Aorta (tissue), 5 donors: ENCODE measurements at places on chromosomes 12 and 14.

DNA sequence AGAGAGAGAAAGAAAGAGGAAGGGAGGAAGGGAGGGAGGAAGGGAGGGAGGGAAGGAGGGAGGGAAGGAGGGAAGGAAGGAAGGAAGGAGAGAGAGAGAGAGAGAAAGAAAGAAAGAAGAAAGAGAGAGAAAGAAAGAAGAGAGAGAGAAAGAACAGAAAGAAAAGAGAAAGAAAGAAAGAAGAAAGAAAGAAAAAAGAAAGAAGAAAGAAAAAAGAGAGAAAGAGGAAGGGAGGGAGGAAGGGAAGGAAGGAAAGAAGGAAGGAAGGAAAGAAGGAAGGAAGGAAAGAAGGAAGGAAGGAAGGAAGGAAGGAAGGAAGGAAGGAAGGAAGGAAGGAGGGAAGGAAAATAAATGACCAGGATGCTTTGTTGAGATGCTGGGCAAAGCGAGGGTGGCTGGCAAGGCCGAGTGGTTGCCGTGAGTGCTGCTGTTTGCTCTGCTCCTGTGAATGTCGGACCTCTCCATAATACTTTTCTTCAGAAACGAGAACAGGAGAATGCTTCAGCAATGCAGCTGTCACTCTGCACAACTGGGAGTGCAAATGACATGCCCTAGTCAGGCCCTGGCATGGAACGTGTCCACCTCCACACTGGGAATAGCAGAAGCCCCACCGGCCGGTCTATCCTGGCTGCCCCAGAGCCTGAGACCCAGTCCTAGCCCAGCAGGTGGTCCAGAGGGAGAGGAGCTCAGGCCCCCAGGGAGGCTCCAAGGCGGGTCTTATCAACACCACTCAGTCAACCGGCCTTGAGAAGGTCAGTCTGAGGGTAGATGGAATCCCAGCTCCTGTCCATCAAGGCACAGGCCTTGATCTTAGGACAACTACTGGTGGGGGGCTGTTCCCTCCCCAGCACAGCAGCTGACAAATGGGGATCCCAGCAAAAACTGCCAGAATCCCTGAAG is 25.1 kb upstream of the EIF5 start:
- DNase-seq = no peak

DNA sequence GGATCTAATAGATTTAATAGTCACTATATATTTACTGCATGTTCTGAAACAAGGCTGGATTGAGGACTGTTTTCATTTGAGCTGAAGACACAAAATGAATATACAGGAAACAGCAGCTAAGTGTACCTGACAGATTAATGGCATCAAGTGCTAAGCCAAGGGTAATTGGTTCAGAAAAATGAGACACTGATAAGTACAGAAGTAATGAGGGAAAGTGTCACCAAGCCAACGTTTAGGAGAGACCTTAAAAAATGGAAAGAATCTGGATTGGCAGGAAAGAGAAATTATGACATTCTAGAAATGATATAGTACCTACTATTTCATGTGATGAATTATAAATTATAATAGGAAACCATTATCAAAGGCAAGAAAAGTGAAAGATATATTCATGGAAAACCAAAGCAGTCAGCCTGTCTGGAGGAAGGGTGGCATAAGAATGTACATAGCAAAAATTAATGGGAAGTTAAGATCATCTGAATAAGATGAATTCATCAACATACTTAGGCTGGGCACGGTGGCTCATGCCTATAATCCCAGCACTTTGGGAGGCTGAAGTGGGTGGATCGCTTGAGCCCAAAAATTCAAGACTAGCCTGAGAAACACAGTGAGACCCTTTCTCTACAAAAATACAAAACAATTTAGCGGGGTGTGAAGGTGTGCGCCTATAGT is 21.0 kb upstream of the DUSP16 start:
- DNase-seq = no peak

GRCh38 chr14:84882830-84883229 is 647.1 kb upstream of the FLRT2 start:
- no peak for DNase-seq

DNA sequence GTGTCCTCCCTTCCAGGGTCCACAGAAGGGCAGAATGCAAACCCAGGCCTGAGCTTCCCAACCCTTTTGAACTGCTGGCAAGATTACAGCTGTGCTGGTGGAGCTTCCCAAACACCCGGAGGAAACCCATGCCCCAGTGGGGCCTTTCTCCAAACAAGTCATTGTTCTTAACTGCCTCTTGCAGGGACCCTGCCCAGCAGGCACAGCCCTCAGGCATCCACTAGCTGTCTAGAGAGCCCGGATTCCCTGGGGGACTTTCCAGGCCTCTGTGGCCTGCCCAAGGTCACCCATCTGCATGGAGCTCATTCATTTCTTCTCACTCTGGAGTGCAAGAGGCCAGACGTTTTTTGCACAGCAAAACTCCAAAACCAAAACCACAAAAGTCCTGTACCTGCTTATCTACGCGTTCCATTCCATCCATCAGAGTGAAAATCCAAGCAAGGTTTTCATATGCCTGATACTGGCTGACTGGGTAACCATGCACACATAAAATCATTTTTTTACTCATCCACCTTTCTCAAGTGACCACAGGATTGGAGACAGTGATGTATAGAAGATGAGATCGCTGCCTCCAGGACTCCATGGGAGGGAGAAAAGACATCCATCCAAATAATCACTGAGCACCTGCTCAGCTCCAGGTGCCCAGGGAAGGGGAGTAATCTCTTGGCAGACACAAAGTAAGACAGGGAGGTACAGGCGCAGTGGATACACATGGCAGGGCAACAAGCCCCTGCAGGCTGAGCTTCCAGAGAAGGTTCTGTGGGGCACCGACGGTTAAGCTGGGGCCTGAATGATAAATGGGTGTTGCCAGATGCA is 17.2 kb upstream of the BDKRB2 start:
- DNase-seq = no peak

DNA sequence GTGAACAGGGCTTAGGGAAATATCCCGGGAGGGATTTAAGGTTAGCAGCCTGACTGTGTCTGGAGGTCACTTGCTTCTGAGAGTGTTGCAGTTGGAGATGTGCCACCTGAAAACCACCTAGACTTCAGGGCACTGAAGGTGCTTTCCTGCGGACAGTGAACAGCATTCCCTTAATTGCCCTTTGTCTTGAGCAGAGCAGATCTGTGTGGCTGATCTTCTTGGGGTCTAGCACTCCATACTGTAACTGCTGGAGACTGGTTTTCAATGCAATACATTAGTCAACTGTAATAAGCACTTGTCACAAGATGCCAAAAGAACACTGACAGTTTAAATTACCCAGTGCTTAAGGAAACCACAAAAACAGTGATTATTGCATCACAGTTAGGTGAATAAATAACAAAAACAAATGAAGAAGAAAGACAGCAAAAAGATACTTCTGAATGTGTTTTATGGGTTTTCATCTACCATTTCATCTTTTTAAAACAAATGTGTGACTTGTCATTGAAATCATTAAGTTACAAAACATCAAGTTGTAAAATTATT is 111.8 kb downstream of the PRIMA1 start:
- DNase-seq = no peak

- DNase-seq = no peak
These were observed 101.2 kb downstream of the CNTN1 start for GRCh38 chr12:40793471-40793870.

GRCh38 chr14:102499401-102500157 is 10.0 kb downstream of the ANKRD9 start:
- DNase-seq = no peak
